MCF 10A (cell line): ENCODE measurements at places on chromosomes 3 and 15.

DNA sequence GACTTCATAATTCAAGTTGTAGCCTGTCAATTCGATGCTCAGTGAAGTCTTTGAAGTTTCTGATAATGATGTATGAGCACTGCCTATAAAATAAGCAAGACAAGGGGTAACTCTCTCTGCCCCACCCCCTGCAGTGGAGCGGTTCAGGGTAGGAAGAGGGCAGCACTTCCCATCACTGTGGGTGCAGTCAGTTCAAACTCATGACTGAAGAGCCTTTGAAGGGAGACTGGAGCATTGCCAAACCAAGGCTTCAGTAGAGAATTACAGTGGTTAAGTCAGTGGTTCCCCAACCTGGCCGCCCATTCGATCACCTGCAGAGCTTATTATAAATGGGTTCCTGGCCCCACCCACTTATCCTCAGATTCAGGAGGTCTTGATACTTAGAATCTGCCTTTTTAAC lies 190.6 kb downstream of the SHQ1 start:
- peak; percentile 77 for DNase-seq

- DNase-seq = no peak
Measured at GRCh38 chr3:98325055-98325454, 28.6 kb upstream of the OR5K4 start.

- no peak for DNase-seq
Measured at GRCh38 chr15:74392902-74393301, 25.5 kb upstream of the CYP11A1 start.

- DNase-seq = peak; percentile 69
Measured at GRCh38 chr3:149936812-149937230, 33.9 kb downstream of the PFN2 start.

- peak; percentile 84 for DNase-seq
Measured at GRCh38 chr3:14391033-14391432, 11.4 kb upstream of the SLC6A6 start.

GRCh38 chr15:65326117-65326526 lies 21.6 kb downstream of the RNU5B-1 start:
- no peak for DNase-seq

GRCh38 chr3:127802606-127803005 lies 19.7 kb downstream of the MGLL start:
- no peak for DNase-seq

DNA sequence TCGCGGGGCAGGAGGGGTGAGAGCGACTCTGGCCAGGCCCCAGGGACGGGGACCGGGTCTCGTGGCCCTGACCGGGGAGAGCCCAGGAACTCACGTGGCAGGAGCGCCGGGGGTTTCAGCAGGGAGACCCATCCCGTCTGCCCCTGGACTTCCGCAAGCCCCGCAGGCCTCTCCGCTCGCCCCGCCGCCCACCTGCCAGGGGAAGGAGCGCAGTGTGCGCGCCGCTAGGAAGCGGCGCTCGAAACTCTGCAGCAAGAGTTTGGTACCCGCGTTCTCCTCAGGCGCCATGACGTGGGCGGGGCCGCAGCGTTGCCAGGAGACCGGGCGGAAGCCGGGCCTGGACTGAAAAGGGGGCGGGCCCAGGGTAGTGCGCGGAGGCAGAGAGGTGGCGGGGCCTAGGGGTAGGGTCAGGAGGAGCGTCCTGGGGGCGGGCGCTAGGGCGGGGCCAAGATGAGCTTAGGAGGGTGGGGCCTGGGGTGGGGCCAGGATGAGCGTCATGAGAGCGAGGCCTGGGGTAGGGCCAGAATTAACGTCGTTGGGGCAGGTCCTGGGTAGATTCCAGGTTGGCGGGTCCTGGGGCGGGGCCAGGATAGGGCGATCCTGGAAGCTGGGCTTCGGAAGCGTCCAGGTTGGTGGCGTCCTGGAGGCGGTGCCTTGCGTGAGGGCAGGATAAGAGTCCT lies 29.7 kb downstream of the ALG1L2 start:
- DNase-seq = peak; percentile 97

- no peak for DNase-seq
Measured at GRCh38 chr15:88765212-88765611, 38.0 kb upstream of the ACAN start.

GRCh38 chr3:64900617-64901521 lies 213.1 kb upstream of the ADAMTS9 start:
- DNase-seq = no peak

DNA sequence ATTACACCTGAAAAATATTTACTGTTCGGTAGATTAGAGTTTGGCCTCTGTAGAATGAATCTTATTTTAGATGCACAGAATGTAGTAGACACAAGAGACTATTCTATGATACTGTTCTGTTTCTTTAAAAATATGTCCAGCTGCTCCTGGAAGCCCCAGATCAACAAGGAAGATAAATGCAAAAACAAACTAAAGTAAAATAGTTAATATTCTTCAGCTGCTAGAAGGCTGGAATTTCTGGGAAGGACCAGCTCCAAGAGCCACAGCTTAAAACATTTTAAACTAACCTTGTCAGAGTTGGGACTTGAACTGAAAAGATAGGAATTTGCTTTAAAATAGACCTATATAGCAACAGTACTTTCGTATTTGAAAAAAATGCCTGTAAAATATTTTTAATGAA lies 277.9 kb downstream of the PTPRG start:
- DNase-seq = no peak

GRCh38 chr3:3792391-3792790 lies 6.8 kb upstream of the LRRN1 start:
- DNase-seq = no peak

DNA sequence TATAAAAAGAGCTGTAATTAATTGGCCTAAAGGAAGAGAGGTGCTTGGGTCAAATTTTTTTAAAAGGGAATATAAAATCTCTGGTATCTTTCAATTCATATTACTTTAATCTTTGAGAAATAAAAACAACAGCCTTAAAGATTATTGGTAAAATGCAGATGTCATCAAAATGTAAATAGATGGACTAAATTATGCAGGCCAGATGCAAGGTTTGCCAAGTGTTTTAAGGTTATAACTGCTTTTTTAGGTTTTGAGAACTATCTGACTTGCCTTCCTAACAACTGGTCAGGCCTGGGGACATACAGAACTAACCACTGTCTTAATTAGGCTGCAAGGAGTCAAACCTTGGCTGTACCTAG lies 20.0 kb upstream of the OR5H1 start:
- DNase-seq = no peak

DNA sequence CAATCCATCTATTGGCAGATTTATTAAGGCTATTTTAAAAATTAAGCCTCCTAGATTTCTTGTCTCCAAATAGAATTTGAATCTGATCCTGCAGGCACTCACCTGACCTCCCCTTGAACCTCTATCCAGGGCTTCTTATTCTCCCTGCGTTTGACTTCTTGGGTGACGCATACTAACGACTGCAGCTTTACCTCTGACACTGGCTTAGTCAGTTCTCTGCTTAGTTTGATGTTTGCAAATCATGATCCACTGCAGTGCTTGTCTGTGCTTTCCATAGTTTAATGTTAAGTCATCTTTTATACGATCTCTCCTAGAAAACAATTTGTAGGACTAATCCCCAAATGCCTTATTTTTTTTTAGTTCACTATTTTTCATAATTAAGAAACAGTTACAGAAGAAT lies 233.1 kb downstream of the ROBO1 start:
- no peak for DNase-seq

- peak; percentile 18 for DNase-seq
Measured at GRCh38 chr3:151753846-151754245, 20.1 kb downstream of the AADACL2 start.

DNA sequence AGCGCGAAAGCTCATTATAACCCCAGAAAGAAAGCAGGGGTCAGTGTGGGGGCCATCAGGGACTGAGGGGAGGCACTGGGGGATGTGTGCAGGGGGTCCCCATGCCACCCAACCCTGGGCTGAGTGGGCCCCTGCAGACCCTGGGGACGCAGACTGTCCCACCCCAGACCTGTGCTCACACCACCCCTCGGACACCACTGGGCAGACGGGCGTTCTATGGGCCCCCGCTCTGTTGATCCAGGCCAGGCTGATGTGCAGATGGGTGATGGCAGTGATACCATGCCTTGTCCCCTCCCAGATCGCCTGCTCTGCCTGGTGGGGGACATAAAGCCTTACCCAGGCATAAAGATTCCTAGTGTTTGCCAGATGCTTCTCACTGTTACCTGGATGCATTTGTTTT lies 259.7 kb upstream of the TLE3 start:
- DNase-seq = no peak

- peak; percentile 17 for DNase-seq
Measured at GRCh38 chr3:71725271-71725991, at the start of gene EIF4E3. EIF4E3 (minus strand) TSS chr3:71725402; CDS start chr3:71725367, 35 bp downstream.

GRCh38 chr3:35744419-35744818 lies 105.1 kb downstream of the ARPP21 start:
- no peak for DNase-seq

DNA sequence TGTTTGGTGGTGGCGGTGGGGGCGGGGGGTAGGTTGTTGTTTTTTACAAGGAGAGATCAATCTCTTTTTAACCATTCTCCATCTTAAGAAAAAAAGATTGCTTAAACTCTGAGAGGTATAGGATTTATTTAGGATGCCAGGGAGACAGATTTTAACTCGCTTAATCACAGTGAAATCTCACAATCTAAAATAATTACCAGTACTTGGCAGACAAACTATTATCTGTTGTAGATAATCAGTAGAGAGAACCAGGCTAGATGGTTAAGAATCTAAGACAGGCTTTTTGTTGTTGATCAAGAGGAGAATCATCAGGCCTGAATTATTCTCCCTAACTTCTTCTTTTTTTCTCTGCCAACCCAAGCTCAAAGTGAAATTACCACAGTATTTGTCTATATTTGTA lies 470.2 kb upstream of the ADAMTS9 start:
- DNase-seq = no peak

DNA sequence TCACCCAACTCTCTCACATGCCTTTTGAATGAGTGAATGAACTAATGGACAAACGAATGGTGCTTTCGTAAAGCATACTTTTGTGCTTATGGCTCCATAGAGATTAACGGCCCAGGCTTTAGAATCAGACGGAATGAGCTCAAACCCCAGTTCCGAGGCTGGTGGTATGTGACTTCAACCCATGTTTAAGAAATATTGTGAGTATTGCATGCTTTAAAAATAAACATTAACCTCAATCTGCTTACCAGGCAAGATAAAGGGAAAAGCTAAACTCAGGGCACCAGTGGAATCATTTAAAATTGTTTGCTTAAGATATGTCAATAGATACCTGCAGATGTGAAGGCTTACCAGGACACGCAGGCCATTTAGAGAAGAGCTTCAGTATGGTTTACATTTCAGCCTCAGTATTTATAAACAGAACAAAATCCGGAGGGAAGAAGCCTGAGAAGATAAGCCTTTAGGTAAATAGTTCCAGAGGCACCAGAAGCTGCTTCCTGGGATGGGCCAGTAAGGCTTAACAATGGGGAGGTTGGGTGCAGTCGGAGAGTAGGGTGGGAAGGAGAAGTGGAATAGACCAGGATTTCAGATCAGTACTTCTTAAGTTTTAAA lies 186.4 kb downstream of the ADAMTS9 start:
- DNase-seq = no peak

GRCh38 chr15:25238126-25238525 lies 200.7 kb downstream of the UBE3A start:
- no peak for DNase-seq

GRCh38 chr3:52154135-52155094 lies at the start of gene POC1A:
POC1A (minus strand) TSS chr3:52154423; CDS start chr3:52154372, 51 bp downstream.
- peak; percentile 99 for DNase-seq

DNA sequence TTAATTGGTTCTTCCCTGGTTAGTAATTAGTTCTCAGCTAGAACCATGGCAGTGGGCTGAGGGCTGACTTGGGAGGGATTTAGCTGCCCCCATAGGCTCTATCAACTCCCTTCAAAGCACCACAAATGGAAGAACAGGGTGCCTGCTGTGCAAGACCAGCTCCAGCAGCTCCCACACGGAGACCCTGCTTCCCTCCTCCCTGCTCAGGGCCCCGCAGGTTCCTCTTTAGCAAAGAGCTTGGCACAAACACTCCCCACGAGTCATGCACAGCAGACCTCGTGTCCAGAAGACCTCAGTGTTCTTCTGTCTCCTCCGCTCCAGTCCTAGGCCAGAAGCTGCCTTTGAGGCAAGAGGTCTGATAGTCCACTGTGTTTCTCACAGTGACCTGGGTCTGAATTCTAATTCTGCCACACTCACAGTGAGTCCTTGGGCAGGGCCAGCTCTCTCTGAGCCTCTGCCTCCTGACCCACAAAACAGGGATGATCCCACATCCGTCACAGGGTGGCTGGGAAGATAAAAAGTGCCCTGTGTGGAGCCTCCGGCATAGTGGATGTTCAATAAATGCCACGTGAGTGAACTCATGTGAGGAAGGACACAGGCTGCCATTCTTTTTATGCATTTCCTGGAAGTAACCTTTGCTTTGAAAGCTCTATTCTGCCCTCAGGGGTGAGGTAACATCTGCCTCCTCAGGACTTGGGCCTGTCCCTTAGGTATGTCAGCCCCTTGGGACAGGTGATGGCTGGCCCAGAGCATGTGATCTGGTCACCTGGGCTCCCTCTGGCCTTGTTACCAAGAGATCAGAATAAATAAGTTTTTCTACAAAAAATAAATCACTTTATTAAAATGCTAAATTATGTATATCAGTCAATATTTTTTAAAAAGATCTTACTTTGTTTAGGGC lies 7.6 kb downstream of the RAB6B start:
- DNase-seq = no peak

GRCh38 chr15:23472678-23473077 lies 25.6 kb upstream of the GOLGA6L2 start:
- peak; percentile 6 for DNase-seq

DNA sequence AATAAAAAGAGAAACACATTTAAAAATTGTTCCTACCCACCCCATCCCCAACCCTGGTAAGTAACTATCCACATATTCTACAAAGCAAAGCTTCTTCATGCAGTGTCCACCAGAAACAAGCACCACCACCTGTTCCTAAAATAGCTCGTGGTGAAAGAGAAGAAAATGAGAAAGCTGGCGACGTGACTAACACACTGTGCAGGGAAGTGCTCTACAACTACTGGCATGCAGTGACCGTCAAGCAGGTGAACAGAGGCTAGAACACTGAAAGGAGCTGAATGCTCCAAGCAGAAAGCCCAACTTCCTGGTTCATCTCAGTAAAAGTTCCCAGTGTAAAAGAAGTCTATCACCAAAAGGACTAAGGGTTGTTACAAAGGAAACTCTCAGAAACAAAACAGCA lies 80.7 kb downstream of the NR2E3 start:
- no peak for DNase-seq

DNA sequence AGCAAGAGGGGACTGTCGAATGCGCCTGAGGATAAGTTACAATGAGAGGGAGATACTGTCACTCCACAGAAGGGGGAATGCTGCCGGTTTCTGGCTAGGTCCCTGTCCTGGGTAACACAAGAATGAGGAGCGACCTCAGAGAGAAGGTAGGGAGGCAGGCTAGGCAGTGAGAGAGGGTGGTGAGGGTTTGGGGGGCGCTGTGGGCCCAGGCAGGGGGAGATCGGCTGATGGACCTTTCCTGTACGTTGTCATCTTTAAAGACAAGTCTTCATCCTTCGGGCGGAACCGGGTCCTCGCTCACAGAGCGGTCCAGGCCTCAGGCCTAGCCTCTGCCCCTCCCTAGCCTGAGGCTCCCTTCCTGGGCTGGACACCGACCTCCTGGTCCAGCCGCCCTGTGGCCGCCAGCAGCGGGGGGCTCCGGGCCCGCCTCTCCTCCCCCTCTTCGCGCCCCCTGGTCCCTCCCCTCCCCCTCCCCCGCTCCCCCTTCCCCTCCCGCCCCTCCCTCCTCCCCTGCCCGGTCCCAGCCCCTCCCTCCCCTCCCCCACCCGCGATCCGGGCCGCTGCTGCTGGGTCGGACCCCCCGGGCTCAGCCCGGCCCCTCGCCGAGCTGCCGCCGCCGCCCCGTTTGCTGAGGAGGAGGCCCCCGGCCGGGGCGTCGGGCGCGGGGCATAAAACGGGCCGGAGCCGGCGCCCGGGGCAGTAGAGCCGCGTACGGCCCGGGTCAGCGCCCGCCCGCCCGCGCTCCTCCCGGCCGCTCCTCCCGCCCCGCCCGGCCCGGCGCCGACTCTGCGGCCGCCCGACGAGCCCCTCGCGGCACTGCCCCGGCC lies at the start of gene CHRD:
Gene CHRD (plus strand): TSS at position 697 of the 827 bp plus-strand sequence. CDS start 265 bp downstream, outside the sequence.
- DNase-seq = no peak
